A172 (cell line): ENCODE measurements at places on chromosomes 16 and 17.
A peak's percentile ranks its signal among the peaks of the same experiment; 100 is the strongest.

- DNase-seq: peak; percentile 41
Observed at GRCh38 chr16:66020642-66021041, 345.8 kb upstream of the CDH5 start.

DNA sequence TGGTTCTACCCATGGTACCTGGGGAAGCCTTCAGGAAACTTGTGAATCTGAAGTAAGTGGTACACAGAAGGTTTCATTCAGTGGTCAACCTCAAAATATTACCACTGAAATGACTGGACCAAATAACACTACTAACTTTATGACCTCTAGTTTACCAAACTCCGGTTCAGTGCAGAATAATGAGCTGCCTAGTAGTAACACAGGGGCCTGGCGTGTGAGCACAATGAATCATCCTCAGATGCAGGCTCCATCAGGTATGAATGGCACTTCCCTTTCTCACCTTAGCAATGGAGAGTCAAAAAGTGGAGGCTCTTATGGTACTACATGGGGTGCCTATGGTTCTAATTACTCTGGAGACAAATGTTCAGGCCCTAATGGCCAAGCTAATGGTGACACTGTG is 55.9 kb upstream of the SLC5A11 start:
- no peak for DNase-seq

- peak; percentile 35 for DNase-seq
Observed at GRCh38 chr16:72042157-72042660, 12.1 kb upstream of the HP start.

- no peak for DNase-seq
Observed at GRCh38 chr17:34623856-34624766, 44.7 kb downstream of the TMEM132E start.

- peak; percentile 95 for DNase-seq
Observed at GRCh38 chr17:76682296-76682695, 28.5 kb downstream of the MXRA7 start.

- no peak for DNase-seq
Observed at GRCh38 chr17:42553866-42554249, 1.1 kb downstream of the HSD17B1 start.

- DNase-seq: peak; percentile 34
Observed at GRCh38 chr17:59811209-59811608, 81.5 kb downstream of the TUBD1 start.

GRCh38 chr17:68310152-68310551 is 18.9 kb downstream of the ARSG start:
- peak; percentile 37 for DNase-seq

GRCh38 chr17:12726131-12726530 is 60.4 kb downstream of the MYOCD start:
- DNase-seq: no peak

GRCh38 chr17:8326511-8327302 is 12.9 kb upstream of the ODF4 start:
- no peak for DNase-seq

GRCh38 chr17:21817791-21818364 is 125.6 kb downstream of the KCNJ18 start:
- DNase-seq: no peak
